ENCODE measurements at places on chromosomes 4 and X.

- DNase-seq, result no peak
Observed at GRCh38 chrX:38661103-38661441, 99.7 kb downstream of the TSPAN7 start.

DNA sequence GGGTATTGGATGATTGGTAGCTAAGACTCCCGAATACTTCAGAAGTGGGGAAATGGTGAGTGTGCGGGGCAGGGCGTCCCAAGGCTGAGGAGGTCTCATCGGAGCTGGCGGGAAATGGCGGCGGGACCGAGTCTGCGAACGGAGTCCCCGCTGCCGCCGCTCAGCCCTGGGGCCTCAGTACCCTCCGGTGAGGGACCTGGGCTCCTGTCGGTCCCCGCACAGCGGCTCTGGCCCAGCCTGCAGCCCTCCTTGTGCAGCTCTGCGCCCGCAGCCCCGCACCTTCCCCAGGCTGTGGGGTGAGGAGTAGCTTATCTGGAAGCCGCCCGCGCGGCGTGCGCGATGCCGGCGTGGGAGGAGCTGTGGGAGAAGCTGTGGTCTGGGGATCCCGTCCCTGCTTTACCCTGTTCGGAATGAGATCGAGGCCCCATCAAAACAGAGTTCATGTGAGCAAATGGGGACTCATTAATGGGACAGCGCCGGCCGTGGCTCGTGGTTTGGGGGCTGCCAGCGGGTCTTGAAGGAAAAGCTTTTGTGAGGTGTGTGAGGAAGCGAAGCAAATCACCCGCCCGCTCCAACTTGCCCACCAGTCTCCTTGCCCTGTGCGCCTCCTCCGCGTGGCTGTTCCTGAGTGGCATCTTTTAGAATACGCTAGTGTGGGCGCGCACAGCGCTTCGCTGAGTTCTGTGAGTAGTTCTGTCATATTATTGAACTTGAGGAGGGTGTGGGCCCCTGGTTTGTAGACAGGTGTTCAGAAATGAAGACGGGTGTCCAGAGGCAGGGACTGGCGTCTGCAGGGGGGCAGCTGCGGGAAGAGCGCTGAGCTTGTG is 531 bp downstream of the ZNF141 start:
- peak; percentile 65 for DNase-seq

DNA sequence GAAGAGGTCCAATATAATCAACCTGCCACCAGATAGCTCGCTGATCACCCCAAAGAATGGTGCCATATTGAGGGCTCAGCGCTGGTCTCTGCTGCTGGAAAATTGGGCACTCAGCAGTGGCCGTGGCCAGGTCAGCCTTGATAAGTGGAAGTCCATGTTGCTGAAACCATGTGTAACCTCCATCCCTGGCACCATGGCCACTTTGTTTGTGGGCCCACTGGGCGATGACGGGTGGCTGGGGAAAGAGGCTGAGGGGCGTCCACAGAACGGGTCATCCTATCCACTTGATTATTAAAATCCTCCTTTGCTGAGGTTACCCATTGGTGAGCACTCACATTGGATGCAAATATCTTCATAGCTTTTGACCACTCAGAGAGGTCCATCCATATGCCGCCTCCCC is 7.7 kb downstream of the F8A2 start:
- no peak for DNase-seq

- DNase-seq, result no peak
Observed at GRCh38 chr4:69848028-69848427, 11.9 kb downstream of the SULT1E1 start.

DNA sequence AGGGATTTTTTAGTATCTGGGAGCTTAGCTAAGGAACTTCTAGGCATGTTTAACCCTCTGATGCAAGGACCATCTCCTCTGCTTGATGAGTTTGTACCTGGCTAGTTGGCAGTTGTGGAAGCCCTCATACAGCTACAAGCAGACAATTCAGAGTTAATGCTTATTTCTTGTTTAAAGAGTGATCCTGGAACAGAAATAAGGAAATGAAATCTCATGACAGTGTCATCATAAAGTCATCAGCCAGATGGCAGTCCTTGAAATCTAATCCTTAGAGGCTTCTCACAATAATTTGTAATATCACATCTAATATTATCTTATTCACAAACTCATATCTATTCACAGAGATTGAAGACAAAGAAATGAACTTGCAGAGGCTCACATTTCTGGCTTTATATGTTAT is 581.6 kb upstream of the FTHL17 start:
- DNase-seq, result no peak

DNA sequence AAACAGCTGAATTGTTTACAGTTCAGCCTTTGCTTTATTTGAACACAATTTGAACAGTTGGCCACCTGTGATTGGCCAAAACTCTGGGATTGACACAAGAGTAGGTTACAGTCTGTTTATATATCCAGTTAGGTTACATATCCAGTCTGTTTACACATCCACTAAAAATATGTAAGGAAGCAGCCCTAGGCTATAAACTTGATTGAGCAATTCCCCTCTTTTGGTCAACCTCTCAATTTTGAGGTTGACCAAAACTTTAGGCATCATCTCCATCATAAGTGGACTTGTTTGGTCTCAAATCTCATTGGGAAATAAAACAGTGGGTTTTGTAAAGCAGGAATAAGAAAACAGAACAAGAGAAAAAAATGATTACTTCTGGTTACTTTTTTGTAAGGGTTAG is 190.8 kb downstream of the SPATA18 start:
- DNase-seq, result no peak

DNA sequence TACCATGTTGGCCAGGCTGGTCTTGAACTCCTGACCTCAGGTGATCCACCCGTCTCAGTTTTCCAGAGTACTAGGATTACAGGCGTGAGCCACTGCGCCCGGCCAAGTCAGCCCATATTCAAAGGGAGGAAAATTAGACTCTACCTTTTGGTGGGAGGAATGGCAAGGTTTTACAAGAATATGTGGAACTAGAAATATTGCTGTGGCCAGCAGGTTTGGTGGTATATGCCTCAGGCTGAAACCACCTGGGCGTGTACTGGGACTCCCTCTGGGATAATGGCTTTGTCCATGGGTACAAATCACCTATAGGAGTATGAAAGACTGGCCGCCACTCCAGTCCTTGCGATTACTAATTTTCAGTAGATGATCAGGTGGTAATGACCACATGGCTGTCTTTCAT is 32.4 kb downstream of the SAT1 start:
- DNase-seq, result no peak

GRCh38 chr4:38105475-38106220 is 145.4 kb downstream of the PTTG2 start:
- DNase-seq, result no peak

DNA sequence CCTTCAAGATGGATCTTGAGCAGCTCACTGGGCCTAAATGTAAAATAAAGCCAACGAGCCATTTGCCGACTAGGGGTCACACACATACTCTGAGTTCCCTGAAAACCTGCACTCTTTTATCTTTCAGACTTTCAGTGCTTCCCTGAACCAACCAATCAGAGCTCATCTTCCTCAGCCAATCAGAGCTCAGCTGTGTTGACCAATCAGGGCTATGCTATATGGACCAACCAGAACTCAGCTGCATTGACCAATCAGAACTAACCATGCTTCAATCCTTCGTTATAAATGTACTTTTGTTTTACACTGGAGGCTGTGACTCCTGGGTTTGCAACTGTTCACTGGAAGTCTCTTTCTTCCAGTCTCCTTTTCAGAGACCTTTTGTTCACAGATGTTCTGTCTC is 19.3 kb downstream of the SLC25A53 start:
- DNase-seq, result no peak

- DNase-seq, result no peak
Observed at GRCh38 chr4:102624505-102624904, 123.3 kb downstream of the NFKB1 start.

- DNase-seq, result peak; percentile 82
Observed at GRCh38 chr4:15756361-15756861, 21.7 kb upstream of the CD38 start.

DNA sequence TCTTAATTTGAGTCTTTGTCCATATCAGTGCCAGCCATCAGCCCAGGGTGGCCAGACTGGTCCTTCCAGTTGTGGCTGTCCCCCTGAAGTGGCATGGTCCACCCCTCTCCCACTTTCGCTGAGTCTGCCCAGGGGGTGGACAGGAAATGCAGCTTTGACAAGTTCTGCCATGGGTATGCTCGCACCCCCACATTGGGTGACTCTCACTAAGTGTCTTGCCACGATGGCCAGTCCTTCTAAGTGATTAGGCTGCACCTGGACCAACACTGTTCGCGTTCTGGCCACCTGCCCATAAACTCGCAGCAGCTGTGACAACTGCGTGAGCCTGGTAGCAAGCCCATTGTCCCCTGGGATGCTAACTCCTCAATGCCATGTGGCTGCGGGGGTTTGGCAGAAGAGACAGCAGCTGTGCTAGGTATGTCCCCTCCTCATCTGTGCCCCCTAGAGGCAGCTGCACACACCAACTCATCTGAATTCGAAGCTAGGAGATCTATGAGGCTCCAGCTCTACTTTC is 10.0 kb upstream of the LNX1 start:
- no peak for DNase-seq

GRCh38 chr4:90833706-90834105 is 706.5 kb downstream of the CCSER1 start:
- DNase-seq, result no peak

GRCh38 chr4:123378794-123379193 is 17.8 kb upstream of the SPRY1 start:
- DNase-seq, result no peak

GRCh38 chr4:97892592-97893266 is 250.5 kb downstream of the STPG2 start:
- no peak for DNase-seq

GRCh38 chrX:2388669-2389068 is 112.1 kb downstream of the DHRSX start:
- DNase-seq, result no peak

- DNase-seq, result no peak
Observed at GRCh38 chr4:77801260-77801608, 17.9 kb downstream of the CNOT6L start.

GRCh38 chrX:17535229-17535628 is 160.2 kb downstream of the NHS start:
- DNase-seq, result peak; percentile 35

DNA sequence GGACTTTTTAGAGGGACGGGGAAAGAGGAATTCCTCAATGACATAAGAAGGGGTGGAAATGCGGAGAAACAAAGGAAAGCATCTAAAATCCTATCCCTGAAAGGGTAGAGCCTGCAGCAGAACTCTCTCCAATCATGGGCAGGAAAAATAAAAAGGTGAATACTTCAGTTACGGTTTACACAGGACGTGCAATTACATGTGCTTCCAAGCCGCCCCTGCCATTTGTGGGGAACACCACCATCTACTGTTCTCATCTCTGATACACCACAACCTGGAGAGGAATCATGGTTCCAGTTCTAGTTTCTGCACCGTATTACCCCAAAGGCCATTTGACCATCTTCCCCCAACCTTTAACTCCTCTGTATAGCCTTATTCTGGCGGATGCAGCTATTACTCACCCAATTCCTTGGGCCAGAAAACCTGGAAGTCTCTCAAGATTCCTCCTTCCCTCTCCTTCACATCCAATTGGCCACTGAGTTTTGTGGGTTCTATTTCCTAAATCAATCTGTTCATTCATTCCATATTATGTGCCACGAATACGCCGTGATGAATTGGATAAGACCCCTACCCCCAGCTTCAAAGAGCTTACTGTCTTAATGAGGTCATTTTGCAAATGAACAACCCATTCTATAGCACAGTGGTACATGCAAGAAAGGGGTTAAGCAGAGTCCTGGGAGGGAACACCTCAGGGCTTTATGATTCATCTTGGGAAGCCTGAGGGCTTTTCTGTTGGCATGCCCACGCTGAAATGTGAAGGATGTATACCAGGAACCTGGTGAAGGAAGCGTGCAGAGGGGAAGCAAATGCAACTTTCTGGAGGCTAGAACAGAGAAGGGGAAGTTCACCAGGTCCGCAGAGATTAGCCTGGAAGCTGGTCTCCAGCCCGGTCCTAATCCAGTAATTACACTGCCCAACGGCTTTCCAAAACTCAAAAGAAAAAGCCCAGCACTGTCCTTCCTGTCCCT is 1.4 kb upstream of the MSL3 start:
- DNase-seq, result no peak

DNA sequence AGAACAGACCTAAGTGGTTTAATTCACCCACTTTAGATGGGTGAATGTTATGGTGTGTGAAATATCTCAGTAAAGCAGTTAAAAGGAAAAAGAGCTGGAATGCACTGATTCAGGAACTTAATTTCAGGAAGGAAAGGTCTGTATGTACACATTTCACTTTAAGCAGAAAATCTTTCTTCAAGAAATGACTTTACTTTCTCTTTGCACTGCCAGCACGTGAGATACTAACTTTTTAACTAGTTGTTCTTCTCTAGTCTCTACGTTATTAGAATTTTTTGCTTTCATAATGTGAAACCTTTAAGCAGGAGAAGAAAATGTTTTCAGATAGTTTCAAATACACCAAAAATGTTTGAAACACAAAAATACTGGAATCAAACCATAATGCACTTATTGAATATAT is 18.8 kb downstream of the C4orf46 start:
- DNase-seq, result no peak

GRCh38 chr4:14184265-14184664 is 556.7 kb upstream of the BOD1L1 start:
- no peak for DNase-seq

DNA sequence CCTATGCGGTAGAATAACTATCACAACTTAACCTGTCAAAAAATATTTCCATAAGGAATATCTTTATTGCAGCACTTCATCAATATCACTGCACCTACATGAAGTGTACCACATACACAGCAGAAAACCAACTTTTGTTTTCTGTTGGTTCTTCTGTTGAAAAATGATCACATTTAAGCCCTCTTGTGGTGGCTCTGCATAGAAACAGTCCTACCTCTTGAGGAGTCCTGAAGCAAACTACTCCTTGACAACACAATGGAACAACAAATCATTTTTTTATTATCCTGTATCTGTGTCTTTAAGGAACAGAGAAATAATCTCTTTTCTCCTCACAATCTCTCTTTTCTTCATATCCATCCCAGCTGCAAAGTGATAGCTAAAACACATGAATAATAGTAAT is 39.8 kb upstream of the ATOH1 start:
- no peak for DNase-seq

GRCh38 chr4:73208376-73208775 is 50.2 kb downstream of the ANKRD17 start:
- no peak for DNase-seq

- DNase-seq, result no peak
Observed at GRCh38 chrX:110853610-110854009, 58.0 kb upstream of the CHRDL1 start.

DNA sequence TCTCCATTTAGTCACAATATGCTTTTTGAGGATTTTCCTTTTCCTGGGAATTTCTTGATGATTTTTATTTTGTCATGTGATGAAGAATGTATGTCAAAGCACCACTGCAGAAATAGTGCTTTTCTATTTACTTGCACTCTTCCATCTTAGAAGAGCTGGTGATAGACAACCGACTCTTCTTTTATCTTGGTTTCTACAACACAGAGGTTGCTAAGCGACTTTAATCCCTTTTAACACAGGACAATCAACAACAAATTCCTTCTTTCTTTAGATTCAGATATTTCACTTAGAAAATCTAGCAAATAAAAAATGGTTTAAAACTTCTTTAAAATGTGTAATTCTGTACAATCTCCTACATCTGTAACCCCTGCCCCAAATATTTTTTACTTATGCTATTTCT is 34.6 kb downstream of the TET2 start:
- no peak for DNase-seq

- no peak for DNase-seq
Observed at GRCh38 chr4:104093247-104093646, 373.5 kb upstream of the TACR3 start.
